ENCODE measurements at places on chromosomes 2 and 18.
A peak's percentile ranks its signal among the peaks of the same experiment; 100 is the strongest.

DNA sequence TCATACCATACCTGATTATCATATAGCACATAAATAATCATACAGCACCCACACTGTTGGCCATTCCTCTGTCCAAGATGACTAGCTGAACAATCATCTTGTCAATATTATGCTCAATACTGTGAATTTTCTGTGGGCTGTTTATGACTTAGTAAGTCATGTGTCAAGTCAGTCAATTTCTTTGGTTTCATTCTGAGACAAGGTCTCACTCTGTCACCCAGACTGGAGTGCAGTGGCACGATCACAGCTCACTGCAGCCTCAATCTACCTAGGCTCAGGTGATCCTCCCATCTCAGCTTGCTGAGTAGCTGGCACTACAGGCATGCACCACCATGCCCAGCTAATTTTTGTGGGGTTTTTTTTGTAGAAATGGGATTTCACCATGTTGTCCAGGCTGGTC is 5.7 kb downstream of the MCM6 start:
- no peak for DNase-seq

- DNase-seq = no peak
Measured at GRCh38 chr18:22228976-22229375, 59.6 kb downstream of the GATA6 start.

- DNase-seq = peak; percentile 97
Measured at GRCh38 chr2:7634409-7634808, 717.2 kb downstream of the RNF144A start.

- no peak for DNase-seq
Measured at GRCh38 chr18:50992351-50992762, 24.5 kb downstream of the ELAC1 start.

DNA sequence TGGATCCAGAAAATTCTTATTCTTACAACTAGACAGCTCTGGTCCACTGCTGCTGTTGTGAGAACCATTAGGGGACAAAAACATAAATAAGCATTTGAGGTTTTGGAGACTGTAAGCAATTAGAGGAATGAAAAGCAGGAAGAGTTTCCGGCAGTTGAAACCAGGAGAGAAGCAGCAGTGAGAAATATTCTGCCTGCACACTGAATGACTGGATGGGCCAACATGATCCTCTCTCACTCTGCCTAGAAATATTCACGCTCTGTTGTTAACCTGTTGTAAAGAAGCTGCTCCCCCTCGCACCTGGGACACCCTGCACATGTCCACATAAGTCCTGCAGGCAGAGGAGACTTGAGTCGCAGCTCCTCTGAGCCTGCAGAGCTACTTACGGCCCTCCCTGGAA is 60.4 kb upstream of the RNF152 start:
- DNase-seq = no peak

DNA sequence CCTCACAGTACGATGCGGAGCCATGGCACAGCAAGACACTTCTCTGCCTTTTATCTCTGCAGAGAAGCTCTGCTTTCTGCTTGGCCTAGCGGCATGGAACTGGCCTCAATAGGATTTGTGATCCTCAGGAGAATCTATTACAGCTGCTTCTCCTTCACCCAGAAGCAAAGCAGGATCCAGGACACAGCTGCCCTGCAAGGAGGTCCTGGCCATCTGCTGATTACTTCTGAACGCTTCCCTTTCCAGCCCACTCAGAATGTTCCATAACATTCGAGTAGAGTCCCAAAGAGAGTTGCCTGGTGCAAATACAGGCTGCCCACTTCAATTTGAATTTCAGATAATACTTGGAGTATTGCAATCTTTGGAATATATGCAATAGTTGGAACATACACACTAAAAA is 29.2 kb upstream of the KCNS3 start:
- DNase-seq = no peak

GRCh38 chr2:239929504-239929903 is 95.6 kb downstream of the NDUFA10 start:
- DNase-seq = no peak

GRCh38 chr18:23317975-23318675 is 135.0 kb upstream of the RIOK3 start:
- DNase-seq = no peak

DNA sequence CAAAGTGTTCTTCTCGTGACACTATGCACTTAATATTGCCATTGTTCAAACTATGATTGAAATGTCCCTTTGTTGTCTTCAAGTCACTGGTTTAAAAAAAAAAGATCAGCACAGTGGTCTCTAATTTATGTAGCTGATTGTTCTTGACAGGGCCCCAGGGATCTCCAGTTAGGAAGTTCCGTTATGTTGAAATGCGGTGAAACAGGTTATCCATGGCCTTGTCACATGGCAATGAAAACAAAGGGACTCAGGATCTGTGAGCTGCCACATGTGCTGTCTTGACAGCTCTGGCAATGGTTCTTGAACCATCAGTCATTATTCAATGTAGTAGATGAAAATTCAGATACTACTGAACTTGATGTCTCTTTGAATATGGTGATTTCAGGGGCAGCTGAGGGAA is 147.4 kb downstream of the SETBP1 start:
- no peak for DNase-seq

GRCh38 chr18:41226186-41226585 is 728.8 kb upstream of the PIK3C3 start:
- no peak for DNase-seq

DNA sequence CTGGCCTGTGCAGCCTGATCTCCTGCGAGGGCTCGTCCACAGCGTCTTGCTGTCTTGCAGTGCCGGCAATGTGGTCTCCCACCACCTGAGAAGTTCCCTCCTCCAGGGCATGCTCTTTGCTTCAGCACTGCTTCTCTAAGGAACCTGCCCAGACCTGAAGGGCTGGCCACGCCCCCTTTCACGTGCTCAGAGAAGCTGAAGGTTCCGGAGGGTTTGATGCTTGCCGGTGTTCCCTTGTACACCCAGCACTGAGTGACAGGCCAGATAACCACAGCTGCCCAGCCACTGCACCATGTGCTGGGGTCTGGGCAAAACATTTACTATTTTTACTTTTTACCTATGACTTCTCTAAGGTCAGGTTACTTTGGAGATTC is 1.7 kb upstream of the POLR2D start:
- no peak for DNase-seq

DNA sequence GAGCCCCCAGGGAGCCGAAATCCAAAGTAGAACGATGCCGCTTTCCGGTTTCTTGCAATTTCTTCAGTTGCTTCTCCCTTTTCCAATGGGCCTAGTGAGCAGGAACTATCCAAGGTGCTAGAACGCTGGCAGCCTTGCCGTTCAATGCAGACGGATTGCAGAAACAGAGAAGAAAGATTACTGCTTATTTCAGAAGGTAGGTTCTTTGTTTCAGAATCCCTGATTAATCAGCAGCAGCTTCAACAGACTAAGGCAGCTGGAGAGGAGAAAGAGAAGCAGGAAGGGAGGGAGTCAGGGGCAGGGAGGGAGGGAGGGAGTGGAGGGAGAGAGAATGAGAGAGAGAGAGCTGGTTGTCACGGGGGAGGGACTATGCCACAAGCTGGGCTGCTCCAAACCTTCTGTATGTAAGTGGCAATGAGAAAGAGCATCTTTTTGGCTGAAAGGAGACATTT is 576 bp downstream of the NYAP2 start:
- DNase-seq = peak; percentile 70

- peak; percentile 15 for DNase-seq
Measured at GRCh38 chr2:177796654-177797415, 275.7 kb downstream of the PDE11A start.

DNA sequence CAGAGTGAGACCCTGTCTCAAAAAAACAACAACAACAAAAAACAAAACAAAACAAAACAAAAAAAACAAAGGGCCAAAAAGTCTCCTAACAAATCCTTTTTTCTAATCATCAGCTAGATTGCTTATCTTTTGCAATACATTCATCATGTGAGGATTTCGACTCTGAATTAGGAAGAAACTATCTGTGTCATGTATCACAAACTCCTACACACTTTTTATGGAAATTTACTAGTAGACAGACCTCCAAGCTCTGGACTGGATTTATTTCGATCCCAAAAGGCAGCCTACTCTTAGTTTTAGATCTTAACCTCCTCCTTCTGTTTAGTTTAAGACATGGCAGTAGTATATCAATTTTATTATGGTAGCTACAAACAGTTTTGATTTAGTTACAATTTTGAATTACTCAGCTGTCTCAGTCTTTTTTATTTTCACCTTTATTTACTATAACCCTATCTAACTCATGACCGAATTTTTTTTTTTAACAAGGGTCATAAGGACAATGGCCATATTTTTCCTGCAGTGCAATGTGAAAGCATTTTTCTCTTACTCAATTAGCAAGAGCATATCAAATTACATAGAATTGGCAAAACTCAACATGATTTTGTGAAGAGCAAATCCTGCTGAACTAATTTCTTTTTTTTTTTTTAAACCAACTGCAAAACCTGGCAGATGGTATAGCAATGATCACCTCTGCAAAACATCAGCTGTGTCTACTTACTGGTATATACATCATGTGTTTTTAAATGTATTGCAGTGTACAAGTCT is 10.7 kb upstream of the CCDC88A start:
- DNase-seq = peak; percentile 19
